Thyroid gland (tissue), 4 donors: ENCODE measurements at places on chromosomes 12 and 14.

GRCh38 chr14:65214741-65215140 is 112.4 kb upstream of the MAX start:
- DNase-seq: no peak

- DNase-seq: no peak
These were observed 161.7 kb upstream of the RTL1 start for GRCh38 chr14:101065246-101065645.

GRCh38 chr14:90714811-90715210 is 101.4 kb downstream of the TTC7B start:
- DNase-seq: no peak

- DNase-seq: no peak
These were observed 1.1 kb upstream of the GNB3 start for GRCh38 chr12:6839482-6840201.

DNA sequence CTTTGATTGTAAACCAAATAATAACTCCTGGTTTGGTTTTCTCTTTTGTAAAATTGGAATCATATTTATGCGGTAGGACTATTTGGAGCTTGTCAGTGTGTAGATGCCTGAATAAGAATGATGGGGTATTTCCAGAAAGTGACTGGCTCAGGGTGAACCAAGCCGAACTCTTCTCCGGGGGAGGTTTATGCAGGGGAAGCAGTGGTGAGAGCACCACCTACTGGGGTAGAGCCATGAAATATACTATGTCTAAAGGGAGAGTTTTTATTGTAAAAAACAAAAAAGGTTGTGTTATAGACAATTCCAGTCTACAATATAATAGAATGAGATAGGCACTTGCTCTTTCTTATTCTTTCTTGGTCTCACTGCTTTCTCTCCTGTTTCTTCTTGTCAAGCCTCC is 222.9 kb upstream of the SLC16A7 start:
- peak; percentile 16 for DNase-seq

DNA sequence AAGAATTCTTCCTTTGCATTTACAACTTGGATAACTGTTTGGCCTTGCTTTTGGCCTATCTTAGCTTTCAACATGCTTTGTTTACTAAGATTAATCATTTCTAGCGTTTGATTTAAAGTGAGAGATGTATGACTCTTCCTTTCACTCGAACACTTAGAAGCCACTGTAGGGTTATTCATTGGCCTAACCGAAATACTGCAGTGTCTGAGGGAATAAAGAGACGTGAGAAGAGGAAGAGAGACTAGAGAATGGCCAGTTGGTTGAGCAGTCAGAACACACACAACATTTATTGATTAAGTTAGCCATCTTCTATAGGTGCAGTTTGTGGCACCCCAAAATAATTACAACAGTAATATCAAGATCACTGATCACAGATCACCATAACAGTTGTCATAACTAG is 62.3 kb upstream of the CCDC175 start:
- no peak for DNase-seq

- no peak for DNase-seq
These were observed 83.2 kb downstream of the RMST start for GRCh38 chr12:97545804-97546203.

DNA sequence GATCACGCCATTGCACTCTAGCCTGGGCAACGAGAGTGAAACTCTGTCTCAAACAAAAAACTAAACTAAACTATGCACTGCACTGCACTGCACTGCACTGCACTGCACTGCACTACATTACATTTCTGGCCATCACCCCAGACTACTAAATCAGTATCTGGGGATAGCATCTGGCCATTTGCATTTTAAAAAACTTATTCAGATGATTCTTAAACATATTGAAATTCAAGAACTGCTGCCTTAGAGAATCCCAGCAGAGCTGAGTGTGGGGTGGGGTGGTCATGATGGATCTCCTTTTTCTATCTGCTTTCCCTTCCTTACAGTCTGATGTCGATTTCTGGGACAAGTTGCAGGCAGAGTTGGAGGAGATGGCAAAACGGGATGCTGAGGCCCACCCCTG is 13.6 kb downstream of the PEX5 start:
- no peak for DNase-seq

DNA sequence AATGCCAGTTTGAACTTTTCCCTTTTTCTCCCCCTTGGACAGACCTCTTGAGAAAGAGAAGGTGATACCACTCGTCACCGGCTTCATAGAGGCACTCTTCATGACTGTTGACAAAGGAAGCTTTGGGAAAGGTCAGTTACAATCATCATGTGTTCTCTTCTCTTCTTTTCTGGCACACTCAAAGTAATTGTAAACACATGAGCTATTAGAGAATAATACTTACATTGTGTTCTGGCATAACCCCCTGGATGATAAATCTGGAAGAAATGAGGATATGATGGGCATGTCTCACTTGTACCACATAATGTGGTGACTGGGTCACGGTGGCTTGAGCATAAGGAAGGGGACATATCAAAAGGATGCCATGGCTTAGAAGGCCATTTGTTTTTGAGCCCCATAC is 20.0 kb downstream of the UTP20 start:
- no peak for DNase-seq

DNA sequence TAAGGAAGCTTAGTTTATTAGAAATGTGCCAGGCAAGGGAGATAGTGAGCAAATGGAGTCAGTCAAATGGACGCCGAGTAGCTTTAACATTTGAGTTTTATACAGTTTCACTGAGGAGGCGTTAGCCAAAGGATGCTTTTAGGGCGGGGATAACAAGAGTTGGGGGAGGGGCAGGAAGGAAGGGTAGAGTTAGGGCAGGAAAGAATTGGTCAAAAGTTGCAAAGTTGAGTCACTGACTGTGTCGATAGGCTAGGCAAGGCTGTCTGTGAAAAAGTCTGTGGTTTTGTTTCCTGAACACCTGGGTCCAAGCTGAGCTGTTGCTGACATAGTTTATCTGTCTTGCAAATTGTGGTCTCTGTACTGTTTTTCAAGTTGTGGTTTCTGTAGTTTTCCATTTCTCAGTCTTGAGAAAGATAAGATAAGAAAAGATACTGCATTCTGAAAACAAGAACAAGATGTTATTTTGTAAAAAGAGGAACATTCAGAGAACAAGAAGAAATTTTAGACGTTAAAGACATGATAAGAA is 62.6 kb upstream of the RESF1 start:
- DNase-seq: peak; percentile 9

DNA sequence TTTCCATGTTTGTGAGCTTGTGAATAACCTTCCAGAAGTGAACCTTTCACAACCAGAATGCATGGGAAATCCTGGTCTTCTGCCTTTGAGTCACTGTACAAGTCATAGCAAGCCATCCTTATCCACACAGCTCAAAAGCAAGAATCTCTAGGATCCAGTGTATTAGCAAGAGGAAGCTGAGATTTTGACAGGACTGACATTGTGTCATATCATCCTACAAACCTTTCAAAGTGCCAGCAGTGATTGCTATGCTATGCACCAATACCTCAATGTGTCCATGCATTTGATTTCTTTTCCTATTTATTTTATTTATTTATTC is 13.5 kb upstream of the NRDE2 start:
- DNase-seq: no peak

DNA sequence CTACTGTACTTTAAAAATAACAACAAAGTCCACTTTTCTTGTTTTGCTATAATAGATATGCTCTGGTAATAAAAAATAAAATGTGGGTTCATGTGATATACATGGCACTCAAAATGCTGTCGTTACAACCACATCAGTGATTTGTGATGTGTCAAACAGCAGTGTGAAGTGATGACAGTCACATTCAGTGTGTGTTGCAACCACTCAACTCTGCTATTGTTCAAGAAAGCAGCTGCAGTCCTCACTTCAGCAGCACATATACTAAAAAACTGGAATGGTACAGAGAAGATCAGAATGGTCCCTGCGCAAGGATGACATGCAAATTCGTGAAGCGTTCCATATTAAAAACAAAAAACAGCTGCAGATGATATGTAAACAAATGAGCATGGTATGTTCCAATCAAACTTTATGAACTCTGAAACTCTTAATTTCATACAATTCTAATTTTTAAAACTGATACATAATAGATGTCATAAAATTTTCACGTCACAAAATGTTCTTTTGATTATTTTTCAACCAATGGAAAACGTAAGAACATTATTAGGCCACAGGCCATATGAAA is 6.7 kb downstream of the TRMT5 start:
- DNase-seq: no peak

DNA sequence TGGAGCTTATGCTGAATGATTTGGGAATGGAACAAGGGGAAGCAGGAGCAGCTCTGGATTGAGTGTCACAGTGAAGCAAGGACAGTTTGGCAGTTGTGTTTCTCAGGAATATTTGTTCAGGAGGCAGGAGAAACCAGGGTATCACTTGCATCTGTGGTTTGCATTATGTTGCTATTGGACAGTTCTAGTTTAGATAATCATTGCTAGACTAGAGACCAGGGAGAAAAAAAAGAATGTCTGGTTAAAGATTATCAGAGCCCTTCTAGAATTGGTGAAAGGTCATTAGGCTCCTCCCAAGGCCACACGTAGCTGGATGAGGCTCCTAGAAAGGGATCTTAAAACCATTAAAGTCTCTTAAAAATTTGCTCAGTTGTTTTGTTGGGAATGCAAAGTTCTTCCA is 17.0 kb upstream of the SRSF5 start:
- DNase-seq: no peak
